ENCODE measurements at places on chromosomes 2 and 18.

- no peak for DNase-seq
Measured at GRCh38 chr2:46216213-46216612, 81.0 kb upstream of the EPAS1 start.

- no peak for DNase-seq
Measured at GRCh38 chr2:150517951-150518680, 30.6 kb upstream of the RND3 start.

GRCh38 chr2:199851501-199851810, 464 bp upstream of the FTCDNL1 start:
- no peak for DNase-seq

DNA sequence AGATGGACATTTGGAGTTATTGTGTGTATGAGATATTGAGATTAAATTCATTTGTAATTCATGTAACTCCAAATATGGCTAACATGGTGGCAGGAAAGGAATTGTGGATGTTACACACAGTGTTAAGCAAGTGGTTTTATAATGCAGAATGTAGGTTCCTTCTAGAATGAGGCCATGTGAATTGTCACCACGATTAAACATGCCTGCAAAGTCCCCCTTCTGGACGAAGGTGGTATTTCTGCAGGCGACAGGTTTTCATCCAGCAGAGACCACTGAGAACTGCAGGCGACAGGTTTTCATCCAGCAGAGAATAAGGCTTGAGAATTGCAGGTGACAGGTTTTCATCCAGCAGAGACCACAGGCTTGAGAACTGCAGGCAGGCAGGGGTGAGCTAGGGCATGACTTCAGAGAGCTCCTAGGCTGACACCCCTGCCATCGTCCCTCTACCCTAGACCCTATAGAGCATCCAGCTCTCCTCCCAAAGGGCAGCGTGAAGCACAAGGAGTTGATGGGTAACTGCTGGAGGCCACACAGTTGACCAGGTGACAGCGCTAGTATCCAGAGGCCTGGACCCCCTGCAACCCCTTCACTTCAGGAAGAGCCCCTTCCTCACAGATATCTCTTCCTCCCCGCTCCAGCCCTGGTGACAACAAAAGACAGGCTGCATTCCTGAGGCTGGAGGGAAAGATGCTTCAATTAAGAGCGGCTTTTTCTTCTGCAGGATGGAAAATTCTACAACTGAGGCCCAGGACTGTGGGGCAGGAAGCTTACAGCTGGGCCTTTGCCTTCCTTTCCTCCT, 175.8 kb downstream of the LOXHD1 start:
- DNase-seq, result no peak

GRCh38 chr2:242012956-242013764, 143.6 kb downstream of the RTP5 start:
- no peak for DNase-seq

- DNase-seq, result no peak
Measured at GRCh38 chr2:168490946-168491605, 35.0 kb downstream of the CERS6 start.

- DNase-seq, result no peak
Measured at GRCh38 chr2:229300790-229301189, 29.7 kb upstream of the PID1 start.

DNA sequence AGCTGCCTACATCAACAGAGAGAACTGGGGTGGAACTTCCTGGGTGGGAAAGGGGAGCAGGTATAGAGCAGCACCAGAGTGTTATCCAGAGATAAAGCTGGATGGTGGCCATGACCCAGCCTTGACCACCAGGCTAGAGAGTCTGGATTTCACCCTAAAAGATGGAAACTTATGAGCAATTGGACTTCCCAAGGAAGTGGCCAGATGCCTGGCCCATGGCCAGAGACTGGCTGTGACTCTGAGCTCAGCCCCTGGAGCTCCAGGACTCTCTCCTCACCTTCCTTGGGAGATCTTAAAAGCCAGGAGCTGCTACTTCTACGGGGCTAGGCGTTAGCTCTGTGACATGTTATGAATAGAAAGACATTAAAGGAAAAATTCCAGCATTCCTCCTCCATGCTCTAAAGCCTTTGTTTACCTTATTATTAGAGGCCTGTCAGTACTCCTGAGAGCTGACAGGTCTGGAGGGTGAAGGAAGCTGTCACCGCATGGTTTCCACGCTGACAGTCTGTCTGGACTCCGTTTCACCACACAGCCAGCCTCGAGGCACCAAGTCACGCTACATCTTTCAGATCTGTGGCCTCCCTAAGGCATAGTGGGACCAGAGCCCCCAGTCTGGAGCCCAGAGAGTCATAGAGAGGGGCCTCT, 260.0 kb upstream of the SIX2 start:
- no peak for DNase-seq

DNA sequence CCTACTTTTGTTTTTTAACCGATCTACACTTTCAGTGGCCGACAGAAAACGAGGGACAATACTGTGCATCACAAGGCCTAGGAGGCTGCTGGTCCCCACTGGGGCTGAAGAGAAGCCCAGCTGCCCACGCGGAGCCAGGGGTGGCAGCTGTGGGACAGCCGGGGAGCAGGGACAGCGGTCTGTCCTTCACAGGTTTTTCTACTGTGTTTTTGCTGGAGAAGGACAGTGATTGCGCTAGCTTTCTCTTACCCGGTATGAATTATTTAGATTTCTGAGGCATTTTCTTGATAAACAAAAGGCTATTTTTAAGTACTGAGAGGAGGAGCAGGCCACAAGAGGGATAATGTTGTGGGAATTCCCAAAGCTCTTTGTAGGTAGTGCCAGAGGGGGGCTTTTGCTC, 219.8 kb downstream of the ATAD2B start:
- no peak for DNase-seq

GRCh38 chr2:29615183-29615582, 306.2 kb downstream of the ALK start:
- DNase-seq, result no peak

DNA sequence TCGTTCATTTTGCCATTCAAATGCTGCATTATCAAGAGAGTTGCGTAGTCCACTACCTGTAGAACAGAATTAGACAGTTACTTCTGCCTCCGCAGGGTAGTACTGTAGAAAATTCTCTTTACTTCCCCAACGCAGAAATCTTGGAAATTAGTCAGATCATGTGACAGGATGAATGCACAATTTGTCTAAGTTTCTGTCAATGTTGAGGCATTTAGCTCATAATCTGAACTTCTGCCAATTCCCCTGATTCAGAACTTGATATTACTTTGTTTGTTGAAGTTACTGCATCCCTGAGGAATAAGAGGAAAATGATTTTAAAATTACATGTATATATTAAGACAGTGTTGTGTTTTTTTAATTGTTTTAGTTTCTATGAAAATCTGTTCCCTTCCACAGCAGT, 83.4 kb downstream of the TTC27 start:
- DNase-seq, result no peak

DNA sequence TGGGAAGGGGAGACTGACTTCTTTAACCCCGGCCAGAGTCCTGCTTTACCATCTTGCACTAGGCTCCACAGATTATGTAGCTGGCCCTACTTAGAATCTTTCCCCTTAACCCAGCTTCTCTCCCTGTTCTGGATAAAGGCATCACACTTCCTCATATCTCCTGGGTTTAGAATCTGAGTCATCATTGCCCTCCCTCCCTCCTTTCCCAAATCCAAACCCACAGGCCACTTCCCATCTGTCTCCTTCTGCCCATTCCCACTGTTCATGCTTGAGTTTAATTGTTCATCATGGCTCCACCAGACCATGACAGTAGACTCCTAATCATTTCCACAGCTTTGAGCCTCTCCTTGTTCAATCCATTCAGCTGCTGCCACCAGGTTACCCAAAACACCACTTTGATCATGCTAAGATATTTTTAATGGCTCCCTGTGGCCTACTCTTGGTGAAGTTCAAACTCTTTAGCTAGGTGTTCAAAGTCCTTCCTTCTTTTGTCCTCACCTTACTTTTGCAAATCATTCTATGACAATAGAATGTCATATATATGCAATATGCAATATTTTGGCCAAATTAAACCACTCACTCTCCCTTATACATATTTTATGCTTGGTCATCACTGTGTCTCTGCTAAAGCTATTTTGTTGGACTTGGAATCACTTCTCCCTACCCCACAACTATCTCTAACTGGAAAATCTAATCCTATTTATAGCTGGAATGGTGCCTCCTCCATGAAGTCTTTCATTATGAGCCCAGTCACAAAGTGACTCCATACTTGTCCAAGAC, 5.5 kb downstream of the PDE11A start:
- no peak for DNase-seq

- no peak for DNase-seq
Measured at GRCh38 chr2:236964291-236964690, 121.4 kb upstream of the COPS8 start.
